ENCODE measurements at places on chromosomes 5 and 9.

DNA sequence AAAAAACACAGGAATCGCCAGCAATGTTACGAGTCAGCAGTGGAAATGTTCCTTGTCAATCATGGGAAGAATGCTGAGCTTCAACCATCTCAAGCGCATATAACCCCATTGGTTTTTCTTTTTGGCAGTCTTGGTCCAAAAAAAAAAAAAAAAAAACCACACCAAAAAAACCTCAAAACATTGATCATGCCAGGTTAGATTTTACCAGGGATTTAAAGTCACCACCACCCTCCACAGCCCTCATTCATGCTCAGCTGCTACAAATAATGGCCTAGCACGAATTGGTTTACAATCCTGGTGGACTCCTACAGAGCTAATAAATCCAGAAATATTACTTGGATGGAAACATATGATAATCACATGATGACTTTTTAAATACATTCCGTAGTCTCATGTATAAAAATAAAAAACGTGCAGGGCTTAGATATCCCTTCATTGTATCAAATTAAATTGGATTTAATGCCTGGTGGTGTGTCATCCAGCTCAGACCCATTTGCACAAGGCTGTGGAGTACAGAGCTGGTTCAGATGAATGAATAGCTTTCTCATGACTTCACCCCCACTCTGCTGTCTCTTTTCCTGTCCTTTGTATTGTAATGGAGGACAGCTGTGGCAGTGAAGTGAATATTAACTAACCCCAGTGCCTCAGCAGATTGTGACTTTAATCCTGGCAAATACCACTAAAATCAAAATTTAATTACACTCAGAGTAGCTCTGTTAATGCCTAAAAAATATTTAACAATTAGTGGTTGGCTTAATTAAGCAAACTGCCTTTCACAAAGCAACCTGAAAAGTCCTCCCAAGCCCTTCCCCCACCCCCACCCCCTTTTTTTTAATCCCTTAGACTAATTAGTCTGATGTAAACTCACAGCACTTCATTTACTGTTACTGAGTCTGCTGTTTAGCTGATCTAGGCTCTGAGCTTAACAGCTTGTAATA, 626.5 kb upstream of the ZNF608 start:
- no peak for DNase-seq

GRCh38 chr9:12368569-12368968, 324.6 kb upstream of the TYRP1 start:
- no peak for DNase-seq

GRCh38 chr5:10320793-10321192, 13.1 kb upstream of the CMBL start:
- no peak for DNase-seq

DNA sequence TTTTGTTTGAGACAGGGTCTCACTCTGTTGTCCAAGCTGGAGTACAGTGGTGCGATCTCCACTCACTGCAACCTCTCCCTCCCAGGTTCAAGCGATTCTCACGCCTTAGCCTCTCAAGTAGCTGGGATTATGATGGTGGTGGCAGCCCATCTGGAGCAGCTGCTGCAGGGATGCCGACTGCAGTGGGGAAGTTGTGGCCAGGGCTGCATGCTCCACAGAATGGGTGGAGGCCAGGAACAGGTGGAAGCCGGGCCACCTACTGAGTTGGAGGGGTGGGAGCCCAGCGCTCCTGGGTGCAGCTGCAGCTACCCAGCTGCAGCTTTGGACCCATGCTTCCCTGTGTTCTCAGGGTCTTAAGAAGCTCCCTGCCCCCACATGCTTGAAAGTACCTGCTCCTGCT, 99.7 kb downstream of the SCAI start:
- no peak for DNase-seq

All from erythroblast (primary cell).